ENCODE measurements at places on chromosomes 12 and 14.

GRCh38 chr14:78566026-78566858, 396.1 kb downstream of the NRXN3 start:
- DNase-seq: peak; percentile 40

GRCh38 chr12:22160396-22161003, 114.5 kb downstream of the CMAS start:
- DNase-seq: no peak

GRCh38 chr12:18283831-18284230, 22.5 kb downstream of the PIK3C2G start:
- DNase-seq: no peak

DNA sequence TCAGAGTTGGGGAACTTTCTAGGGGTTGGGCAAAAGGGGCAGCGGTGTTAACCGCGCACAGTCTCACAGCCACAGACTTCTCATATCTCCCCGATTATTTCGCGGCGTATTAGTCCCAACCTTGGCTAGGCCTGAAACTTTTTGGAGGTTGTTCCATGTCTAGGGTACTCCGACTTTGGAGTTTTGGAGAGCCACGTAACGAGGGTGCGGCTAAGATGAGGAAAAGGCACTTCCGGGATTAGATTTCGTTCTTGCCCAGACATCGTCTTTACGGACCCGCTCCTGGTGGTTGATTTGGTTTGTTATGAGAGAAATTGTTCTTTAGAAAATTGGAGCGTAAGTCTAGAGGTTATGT, 513 bp downstream of the CCNK start:
- DNase-seq: no peak

GRCh38 chr14:25048170-25049016, 1.6 kb downstream of the STXBP6 start:
- DNase-seq: no peak

DNA sequence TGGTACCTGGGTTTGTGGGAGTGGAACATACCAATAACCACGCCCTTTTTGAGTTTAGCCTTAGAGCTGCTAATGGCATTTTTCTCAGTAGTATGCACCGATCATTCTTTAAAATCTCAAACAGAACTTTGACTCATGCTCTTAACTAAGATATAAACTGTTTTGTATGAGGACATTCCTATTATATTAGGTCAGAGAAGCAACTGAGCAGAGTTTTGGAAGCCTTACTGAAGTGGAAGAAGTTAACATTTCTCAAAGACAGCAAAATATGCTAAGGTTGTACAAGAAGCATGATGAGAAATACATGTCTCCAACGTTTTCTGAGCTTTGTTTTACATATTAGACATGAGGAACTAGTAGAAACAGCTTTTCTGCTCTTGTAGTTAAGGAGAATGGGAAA, 819.2 kb downstream of the FSCB start:
- no peak for DNase-seq

DNA sequence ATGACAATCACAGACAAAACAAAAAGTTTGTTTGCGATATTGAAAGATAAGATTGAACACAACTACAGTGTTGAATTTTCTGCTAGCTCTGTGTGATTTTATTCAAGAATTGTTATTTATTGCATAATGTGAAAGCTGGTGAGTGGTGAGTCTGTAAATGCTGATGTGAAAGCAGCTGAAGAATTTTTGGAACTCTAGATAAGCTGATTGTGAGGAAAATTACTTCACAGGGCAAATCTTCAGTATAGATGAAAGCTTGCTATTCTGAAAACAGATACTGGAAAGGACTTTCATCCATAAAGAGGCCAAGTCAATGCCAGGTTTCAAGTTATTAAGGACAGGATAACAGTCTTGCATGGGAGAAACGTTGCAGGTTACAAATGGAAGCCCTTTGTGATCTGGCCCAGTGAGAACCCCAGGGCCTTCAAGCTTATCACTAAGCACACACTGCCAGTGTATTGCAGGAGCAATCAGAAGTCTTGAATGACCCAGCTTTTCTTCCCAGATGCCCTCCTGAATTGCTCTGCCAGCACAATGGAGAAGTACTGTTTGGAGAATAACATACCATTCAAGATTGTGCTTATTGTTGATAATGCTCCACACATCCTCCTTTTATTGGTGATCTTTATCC, 153.7 kb downstream of the PCNX1 start:
- DNase-seq: no peak

GRCh38 chr14:69281450-69282169, 21.7 kb downstream of the GALNT16 start:
- no peak for DNase-seq

DNA sequence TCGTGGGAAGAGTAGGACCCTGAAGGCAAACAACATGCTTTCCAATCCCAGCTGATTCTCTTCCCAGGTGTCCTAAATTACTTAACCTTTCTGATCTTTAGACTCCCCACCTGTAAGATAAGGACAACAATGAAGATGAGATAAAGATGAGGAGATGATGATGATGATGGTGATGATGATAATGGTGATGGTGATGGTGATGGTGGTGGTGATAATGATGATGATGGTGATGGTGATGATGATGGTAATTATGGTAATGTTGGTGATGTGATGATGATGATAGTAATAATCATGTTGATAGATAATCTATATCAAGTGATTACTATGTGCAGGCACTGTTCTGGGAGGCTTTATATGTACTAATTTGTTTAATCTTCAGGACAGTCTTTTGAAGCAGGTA, 48.3 kb downstream of the NR1H4 start:
- DNase-seq: no peak

GRCh38 chr12:78392918-78393317, 471.7 kb upstream of the SYT1 start:
- DNase-seq: no peak

- DNase-seq: no peak
These were observed 214.9 kb downstream of the ADAMTS20 start for GRCh38 chr12:43336962-43337555.

DNA sequence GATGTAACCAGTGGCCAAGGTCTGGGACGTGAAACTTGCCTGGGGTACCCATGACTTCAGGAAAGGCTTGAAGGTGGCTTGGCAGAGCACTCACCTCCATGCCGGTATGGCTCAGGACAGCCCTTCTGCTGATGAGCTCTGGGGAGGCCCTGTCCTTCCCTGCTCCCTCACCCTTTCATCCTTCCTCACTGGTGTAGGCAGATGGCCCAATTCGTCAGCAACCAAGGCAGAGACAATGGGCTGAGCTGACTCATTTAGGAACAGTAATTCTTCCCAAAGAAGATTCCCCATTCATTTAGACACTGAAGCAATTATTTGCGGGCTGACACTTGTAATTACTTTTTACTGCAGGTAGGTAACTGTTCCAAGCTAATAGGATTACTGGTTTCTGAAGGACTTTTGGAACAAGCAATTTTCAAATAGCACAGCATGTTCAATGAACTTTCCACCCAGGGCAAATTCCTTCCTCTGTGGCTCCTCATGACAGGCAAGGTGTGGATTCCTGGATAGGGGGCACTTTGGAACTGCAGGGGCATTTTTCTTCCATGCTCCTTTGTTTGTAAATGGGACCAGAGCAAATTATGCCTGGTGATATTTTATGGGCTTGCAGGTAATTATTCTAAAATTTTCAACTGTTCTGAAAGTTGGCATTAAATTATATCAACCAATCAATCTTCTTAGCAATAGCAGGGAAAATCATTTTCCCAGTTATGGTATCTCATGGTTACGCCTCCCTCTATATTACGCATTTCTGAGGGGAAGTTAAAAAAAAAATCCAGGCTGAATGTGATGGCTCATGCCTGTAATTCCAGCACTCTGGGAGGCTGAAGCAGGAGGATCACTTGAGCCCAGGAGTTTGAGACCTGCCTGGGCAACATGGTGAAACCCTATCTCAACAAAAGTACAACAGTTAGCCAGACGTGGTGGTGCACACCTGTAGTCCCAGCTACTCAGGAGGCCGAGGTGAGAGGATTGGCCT, 24.1 kb upstream of the NRDE2 start:
- no peak for DNase-seq

DNA sequence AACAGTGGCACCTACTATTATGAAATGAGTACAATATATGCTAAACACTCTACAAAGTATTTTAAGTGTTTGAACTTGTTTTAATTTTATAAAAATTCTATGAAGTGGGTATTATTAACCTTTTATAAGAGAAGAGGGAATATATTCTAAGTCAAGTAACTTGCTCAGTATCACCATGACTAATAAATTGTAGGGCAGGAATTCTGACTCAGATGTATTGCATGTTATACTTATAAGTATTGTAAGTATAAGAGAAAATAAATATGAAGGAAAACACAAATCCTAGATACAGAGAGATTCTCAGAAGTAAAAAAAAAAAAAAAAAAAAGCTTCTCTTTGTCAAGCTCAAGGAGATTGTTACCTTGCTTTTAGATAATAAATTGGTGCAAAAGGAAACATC, 893.2 kb downstream of the SLC16A7 start:
- DNase-seq: no peak

GRCh38 chr14:88895116-88895515, 70.7 kb downstream of the TTC8 start:
- no peak for DNase-seq

DNA sequence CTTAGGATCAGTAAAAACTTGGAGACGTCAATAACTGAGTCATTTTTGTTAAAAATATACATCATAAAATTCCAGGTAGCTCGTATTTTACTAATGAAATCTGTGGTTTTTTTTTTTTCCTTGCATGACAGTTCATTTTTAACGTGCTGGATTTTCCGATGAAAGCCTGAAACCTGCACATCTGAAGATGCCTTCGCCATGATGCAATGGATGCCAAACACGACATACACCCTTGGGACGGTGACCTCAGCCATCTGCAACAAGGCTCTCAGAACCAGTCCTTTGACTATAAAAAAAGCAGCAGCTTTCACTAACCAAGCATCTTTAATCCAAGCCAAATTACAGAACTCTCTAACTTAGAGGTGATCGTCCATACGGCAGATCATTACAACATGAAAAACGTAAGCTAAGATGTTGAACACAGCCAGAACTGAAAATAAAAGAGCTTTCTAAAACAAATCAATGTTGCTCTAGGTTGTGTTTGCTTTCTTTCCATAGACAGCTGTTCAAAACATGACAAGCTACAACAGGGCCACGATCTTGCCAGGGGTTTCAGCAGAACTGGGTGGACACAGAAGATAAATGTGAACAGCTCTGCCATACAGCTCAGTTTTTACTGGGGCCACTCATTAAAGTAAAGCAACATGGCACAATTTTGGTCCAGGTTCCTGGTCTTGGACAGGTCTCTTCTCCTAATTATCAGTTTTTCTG, 7.8 kb downstream of the NIN start:
- no peak for DNase-seq

GRCh38 chr14:39682582-39682981, 250.3 kb upstream of the FBXO33 start:
- DNase-seq: no peak

GRCh38 chr12:44021471-44021971, 185.6 kb downstream of the TMEM117 start:
- no peak for DNase-seq

All from activated naive CD4-positive, alpha-beta T cell treated with Interleukin-2 at 50 U/mL for 16 hours (primary cell).